ENCODE measurements at places on chromosomes 11 and 22.
A peak's percentile ranks its signal among the peaks of the same experiment; 100 is the strongest.

- no peak overlapping the region for H3K27ac ChIP-seq
- DNase-seq: no peak
- H3K4me3 ChIP-seq: no peak overlapping the region
- H3K36me3 ChIP-seq: no peaks in the 10 kb centered on the region
- no peaks in the 10 kb centered on the region for H3K27me3 ChIP-seq
Observed at GRCh38 chr11:64110465-64111375, 55.2 kb downstream of the MACROD1 start.

DNA sequence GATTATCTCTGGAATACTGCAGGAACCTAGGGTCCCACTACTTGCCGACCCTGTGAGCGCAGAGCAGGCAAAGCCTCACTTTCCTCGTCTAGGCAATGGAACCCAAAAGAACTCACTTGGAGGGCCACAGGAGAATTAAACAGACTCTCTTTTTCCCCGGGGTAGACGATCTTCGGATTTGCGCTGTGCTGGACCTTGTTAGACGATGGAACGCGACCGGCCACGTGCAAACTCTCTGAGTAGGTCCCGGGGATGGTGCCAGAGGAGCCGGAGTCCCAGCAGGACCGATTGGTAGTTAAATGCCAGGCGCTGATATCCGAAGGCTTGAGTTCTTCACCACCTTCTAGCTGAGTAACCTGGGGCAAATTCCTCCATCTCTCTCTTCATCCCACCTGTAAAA, 1.0 kb upstream of the SLC1A2 start:
- peaks cover 12% of the 10 kb centered on the region for H3K4me1 ChIP-seq
- peaks cover 83% of the 10 kb centered on the region for H3K27me3 ChIP-seq
- no peak overlapping the region for H3K4me3 ChIP-seq

DNA sequence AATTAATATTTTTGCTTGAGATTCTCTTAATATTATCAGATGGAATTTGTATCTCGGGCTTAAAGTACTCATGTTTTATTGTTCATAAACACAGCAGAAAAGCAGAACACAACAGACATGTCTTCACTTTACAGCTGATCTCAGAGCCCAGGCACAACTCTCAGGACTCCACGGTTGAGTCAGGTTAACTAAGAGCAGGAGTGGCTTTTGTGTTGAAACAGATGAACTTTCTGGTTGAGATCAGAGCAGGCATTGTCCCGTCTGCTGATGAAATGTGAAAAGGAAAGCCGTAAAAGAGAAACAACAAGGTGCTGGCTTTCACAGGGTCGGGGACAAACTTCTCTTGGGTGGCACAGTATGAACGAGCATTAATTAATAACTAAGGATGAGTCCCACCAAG, 49.0 kb downstream of the JHY start:
- H3K27ac ChIP-seq: no peak overlapping the region
- no peaks in the 10 kb centered on the region for H3K36me3 ChIP-seq
- no peaks in the 10 kb centered on the region for H3K4me1 ChIP-seq
- DNase-seq: no peak

GRCh38 chr11:107844041-107844440, 14.5 kb downstream of the SLC35F2 start:
- DNase-seq: no peak
- H3K4me1 ChIP-seq: peaks cover 61% of the 10 kb centered on the region
- H3K27ac ChIP-seq: no peak overlapping the region
- H3K4me3 ChIP-seq: no peak overlapping the region
- H3K36me3 ChIP-seq: peaks cover 8% of the 10 kb centered on the region

GRCh38 chr11:2107521-2107920, 31.7 kb downstream of the IGF2 start:
- H3K4me3 ChIP-seq: no peak overlapping the region
- no peaks in the 10 kb centered on the region for H3K36me3 ChIP-seq
- H3K27me3 ChIP-seq: peaks cover 12% of the 10 kb centered on the region
- DNase-seq: no peak

- peaks cover 22% of the 10 kb centered on the region for H3K36me3 ChIP-seq
- DNase-seq: no peak
- H3K27me3 ChIP-seq: no peaks in the 10 kb centered on the region
- H3K27ac ChIP-seq: peak overlapping the region; percentile 25
- H3K4me3 ChIP-seq: no peak overlapping the region
Observed at GRCh38 chr11:73399159-73399590, 23.0 kb downstream of the RELT start.

DNA sequence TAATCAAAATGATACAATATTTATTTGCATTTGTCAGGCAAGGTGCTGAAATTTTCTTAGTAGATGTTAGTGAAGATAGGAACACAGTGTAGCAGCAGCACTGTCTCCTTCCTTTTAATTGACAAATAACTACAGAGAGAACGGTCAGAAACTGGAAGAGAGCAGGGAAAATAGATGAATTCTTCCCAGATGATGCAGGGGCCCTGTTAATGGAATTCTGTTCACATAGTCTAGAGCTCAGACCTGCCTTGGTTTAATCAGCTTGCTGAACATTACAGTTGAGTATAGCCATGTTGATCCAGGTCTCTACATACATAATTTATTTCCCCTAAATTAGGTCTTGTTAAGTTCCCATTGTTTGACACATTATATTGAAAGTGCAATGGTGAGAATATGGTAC, 127.4 kb downstream of the SLC17A6 start:
- H3K27me3 ChIP-seq: no peaks in the 10 kb centered on the region
- no peak overlapping the region for H3K4me3 ChIP-seq
- DNase-seq: no peak
- no peaks in the 10 kb centered on the region for H3K36me3 ChIP-seq

DNA sequence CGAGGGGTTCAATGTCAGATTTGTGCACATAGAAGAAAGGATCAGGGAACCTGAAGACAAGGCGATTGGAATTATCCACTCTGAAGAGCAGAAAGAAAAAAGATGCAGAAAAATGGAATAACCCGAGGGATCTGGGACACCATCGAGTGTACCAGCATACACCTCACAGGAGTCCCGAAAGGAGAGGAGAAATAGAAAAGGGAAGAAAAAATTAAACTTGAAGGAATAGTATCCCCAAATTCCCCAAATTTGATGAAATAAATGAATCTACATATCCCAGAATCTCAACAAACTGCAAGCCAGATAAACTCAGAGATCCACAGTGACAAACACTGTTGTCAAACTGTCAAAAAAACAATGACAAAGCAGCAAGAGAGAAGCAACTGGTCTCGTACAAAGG, 21.4 kb downstream of the IL17REL start:
- no peak for DNase-seq
- H3K27ac ChIP-seq: no peak overlapping the region
- no peak overlapping the region for H3K4me3 ChIP-seq
- H3K4me1 ChIP-seq: peaks cover 3% of the 10 kb centered on the region

- H3K4me3 ChIP-seq: no peak overlapping the region
- no peak overlapping the region for H3K27ac ChIP-seq
- H3K4me1 ChIP-seq: peaks cover 9% of the 10 kb centered on the region
- no peaks in the 10 kb centered on the region for H3K36me3 ChIP-seq
- no peaks in the 10 kb centered on the region for H3K27me3 ChIP-seq
Observed at GRCh38 chr11:67640021-67640757, 626 bp upstream of the TBX10 start.

DNA sequence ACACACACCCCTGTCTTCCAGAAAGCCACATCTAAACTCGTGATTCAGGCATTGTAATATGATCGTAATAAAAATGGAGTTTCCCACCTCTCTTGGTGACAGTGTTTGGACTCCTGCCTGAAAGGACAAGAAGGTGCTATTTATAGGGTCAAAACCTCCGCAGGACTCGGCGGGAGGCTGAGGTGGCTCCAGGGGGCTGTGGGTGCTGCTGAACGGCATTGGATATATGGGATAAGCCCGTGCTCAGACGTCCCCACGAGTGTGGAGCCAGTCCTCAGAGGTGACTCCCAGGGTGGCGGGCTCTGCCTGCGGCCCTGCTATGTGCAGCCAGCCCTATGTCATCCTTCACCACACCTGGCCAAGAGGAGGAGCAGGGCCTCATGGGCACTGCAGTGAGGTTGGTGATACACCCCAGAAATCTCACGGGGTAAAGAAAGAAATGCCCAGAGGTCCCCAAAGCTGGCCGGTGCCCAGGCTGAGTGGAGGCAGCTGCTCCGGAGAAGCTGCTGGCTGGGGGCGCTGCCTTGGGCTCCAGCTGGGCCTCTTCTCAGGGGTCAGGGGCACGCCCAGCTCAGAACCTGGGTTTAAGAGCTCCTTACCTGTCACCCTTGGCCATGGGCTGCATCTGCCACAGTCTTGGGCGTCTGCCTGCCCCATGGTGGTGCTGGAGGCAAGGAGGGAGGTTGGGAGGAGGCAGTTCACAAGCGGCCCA, 5.1 kb upstream of the OSBPL5 start:
- peaks cover 10% of the 10 kb centered on the region for H3K4me1 ChIP-seq
- DNase-seq: no peak
- no peak overlapping the region for H3K4me3 ChIP-seq
- H3K27ac ChIP-seq: no peak overlapping the region
- H3K36me3 ChIP-seq: no peaks in the 10 kb centered on the region

GRCh38 chr11:47248664-47249377, at the start of gene ACP2:
TSS of gene ACP2 (minus strand) at chr11:47248814. CDS start at chr11:47248789, 25 bp downstream.
- no peaks in the 10 kb centered on the region for H3K27me3 ChIP-seq
- peaks cover 14% of the 10 kb centered on the region for H3K36me3 ChIP-seq
- peak within 1 kb of the TSS; percentile 98 for H3K4me3 ChIP-seq

GRCh38 chr11:126440276-126440675, 84.8 kb downstream of the ST3GAL4 start:
- no peak overlapping the region for H3K27ac ChIP-seq
- no peak for DNase-seq
- no peaks in the 10 kb centered on the region for H3K36me3 ChIP-seq
- H3K4me1 ChIP-seq: peaks cover 5% of the 10 kb centered on the region
- H3K4me3 ChIP-seq: no peak overlapping the region
- peaks cover 11% of the 10 kb centered on the region for H3K27me3 ChIP-seq

DNA sequence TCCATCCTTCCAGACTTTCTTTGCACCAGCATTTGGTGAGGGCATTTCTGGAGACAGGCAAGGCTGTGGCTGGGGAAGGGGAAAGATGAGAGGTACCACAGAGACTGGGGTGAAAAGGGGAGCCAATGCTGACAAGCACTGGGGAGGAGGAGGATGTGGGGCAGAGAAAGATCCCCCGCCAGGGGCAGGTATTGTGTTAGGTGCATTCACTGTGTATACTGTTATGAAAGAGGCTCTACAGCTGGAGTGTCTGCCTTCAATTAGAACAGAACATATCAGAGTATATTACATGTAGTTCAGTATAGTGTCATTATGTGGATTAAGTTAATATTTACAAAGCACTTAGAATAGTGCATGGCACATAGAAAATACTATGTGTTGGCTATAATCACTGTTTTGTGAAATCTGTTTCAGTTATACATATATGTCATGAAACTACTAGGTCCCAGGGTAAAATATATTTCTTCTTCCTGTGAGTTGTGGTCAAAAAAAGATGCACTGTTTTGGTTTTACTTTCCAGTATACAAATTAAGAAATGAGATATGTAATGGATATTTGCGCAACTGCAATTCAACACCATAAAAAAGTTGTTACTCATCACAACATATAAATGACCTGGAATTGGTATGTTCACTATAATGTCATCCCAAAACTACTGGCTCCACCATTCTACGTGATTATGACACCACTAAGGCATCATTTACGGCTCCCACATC, 8.4 kb downstream of the MSANTD2 start:
- DNase-seq: no peak
- H3K27ac ChIP-seq: no peak overlapping the region
- no peaks in the 10 kb centered on the region for H3K36me3 ChIP-seq
- no peak overlapping the region for H3K4me3 ChIP-seq
- peaks cover 26% of the 10 kb centered on the region for H3K4me1 ChIP-seq

DNA sequence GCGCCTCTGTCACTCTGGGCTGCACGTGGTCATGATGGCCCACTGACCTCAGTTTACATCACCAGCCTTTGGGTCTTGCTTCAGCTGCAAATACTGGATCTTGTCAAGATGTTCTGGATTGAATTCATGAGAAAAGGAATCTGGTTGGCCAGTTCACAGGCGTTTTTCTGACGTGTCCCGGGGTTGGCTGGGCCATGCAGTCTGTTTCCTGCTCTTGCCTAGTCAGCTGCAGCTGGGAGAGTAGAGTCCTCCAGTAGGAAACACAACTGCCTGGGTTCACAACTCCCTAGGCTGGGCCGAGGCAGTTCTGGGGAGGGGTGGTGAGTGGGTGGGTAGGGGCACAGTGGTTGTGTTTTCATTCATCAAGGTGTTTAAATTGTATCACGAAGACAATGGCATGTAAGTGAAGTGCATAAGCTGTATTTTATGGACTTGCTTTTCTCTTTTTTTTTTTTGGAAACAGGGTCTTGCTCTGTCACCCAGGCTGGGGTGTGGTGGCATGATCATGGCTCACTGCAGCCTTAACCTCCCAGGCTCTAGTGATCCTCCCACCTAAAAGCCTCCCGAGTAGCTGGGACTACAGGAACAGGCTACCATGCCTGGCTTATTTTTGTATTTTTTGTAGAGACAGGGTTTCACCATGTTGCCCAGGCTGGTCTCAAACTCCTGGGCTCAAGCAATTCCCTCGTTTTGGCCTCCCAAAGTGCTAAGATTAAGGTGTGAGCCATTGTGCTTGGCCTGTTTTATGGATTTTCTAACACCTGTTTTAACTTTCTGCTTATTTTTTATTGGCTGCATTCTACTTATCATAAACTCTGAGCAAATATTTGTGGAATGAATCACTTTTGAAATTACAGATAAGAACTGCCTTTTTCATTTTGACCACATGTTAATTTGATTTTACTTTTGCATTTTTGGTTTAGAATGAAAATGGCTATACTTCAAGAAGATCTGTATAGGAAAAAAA, 54.0 kb upstream of the PITPNB start:
- H3K4me1 ChIP-seq: no peaks in the 10 kb centered on the region
- no peaks in the 10 kb centered on the region for H3K36me3 ChIP-seq
- H3K27ac ChIP-seq: no peak overlapping the region
- H3K27me3 ChIP-seq: no peaks in the 10 kb centered on the region
- no peak for DNase-seq

DNA sequence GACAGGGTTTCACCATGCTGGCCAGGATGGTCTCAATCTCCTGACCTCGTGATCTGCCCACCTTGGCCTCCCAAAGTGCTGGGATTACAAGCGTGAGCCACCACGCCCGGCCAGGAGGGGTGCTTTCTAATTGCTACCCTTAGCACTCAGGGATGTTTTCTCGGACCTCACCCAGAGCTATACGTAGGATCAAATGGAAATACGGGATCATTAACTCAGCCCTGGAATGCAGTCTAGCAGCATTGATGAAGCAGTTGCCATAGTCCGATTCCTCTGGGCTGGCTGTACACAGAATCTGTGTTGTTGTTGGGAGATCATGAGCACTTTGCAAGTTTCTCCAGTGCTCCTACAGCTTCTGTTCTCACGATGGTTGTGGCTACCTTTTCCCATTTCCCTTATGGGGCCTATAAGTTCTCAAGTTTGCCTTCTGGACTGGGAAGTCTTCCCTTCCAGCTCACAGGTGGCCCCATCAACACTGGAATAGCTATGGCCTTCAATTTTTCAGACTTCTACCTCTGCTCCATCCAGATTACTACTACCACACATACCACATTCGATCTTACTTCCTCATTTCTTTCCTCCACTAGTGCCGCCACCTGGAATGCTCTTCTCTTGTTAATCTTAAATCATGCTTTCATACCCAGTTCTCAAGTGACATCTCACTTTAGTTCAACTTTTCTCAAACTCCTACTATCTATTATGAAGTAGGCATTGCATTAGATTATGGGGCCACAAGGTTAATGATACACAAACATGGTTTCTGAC, 16.1 kb upstream of the PCF11 start:
- no peak overlapping the region for H3K27ac ChIP-seq
- no peaks in the 10 kb centered on the region for H3K27me3 ChIP-seq
- no peaks in the 10 kb centered on the region for H3K36me3 ChIP-seq
